ENCODE measurements at places on chromosomes 16 and 17.

DNA sequence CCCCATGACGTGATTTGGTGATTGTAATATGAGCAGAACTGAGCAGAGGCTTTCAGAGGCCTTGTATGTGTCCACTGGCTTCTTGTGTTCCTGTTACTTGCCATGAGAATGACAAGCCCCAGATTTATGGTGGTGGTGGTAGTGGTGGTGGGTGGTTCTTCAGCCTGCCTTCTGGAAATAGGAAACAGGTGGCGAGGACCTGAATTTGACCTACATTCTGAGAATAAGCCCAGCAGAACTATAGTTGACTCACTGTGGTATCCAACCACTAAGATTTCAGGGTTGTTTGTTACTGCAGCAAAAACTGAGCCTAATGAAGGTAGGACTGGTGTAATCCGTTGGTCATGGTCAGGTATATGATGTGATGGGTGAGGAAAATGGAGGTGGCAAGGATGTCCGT, 93.0 kb downstream of the SHISA9 start:
- DNase-seq, result no peak

DNA sequence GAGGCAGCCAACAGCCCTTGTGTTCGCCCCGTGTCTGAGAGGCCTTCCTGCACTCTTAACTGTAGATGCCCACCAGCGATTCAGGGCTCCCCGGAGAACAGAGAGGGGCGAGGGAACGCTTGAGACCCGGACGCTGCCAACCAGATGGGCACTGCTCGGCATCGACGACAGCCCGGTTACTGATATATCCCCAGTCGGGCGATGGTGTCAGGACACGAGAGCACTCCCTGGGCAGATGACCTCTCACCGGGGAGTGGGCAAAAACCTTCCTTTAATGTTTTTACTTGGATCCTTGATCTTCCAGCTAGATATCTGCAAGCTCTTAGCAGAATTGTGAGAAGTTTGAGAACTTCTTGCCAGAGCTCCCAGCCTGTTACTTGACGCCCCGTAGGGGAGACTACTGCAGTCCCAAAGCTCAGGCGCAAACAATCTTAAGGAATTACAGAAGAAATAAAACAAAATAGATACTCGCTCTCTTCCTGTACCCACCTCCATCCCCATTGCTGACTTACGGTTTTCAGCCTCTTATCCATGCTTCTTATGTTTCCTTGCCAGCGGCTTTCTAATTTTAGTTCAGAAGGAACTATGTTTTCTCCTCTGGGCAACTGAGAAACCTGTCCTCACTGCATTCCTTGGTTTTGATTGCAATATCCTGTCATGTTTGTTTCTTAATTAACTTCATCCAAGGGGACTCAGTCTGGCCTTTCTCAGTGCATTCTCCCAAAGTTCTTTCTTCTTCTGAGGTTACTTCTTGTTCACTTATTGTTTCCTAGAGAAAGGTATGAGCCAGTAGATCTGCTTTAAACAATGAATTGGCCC, 845 bp downstream of the SP2 start:
- DNase-seq, result no peak

GRCh38 chr17:80720610-80721577, 176.3 kb downstream of the RPTOR start:
- peak; percentile 81 for DNase-seq

GRCh38 chr17:44362949-44363612, 572 bp downstream of the FAM171A2 start:
- peak; percentile 40 for DNase-seq

DNA sequence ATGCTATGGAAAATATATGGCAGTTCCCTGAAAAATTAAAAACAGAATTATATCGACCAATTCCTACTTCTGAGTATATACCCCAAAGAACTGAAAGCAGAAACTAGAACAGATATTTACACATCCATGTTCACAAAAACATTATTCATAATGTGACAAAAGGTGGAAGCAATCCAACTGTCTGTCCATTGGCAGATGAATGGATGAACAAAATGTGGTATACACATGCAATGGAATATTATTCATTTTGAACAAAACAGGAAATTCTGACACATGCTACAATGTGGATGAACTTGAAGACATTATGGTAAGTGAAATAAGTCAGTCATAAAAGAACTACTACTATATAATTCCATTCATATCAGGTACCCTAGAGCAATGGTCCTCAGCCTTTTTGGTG, 263.5 kb upstream of the AXIN2 start:
- DNase-seq, result no peak

DNA sequence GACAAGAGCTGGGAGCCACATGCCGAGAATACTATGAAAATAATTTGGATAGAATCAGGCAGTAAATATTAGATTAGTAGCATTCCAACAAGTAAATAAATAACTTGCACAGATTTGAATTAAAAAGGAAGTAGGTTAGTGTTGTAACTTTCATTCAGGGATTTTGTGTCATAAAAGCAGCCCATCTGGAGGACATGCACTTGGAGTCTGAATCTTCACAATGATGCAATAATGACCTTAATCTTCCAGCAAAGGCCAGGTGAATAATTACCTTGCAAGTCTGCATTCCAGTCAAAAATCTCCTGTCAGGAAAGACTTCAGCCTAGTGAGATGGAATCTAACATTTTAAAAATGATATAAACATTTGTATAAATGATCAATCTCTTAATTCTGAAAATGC, 518.1 kb downstream of the KCNJ2 start:
- peak; percentile 64 for DNase-seq

GRCh38 chr16:48602356-48603014, 7.5 kb downstream of the N4BP1 start:
- peak; percentile 18 for DNase-seq

DNA sequence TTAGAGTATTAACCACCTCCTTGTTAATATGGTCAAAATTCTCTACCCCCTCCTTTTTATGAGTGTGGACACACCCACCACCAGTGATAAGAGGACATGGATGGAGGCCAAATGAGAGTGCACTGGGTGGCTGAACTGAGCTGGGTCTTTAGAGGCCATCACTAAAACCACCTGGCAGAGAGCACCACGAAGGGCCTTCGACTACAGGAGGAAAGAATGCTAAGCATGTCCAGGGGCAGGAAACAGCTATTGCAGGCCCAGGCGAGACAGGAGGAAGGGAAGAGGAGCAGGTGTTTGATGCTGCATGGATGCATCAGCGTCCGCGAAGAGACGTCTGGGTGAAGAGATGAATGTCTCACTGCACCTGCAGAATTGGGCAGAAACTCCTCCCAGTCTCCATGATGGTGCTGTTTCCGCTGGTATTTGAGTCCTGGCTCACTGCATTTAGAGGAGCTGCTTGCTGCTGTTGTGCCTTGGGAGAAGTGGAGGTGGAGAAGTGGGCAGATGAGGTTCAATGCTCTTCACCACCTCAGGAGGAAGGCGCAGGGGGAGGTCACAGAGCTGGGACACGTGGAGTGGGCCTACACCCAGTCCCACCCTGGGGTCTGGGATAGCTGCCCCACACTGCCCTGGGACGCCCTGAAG, 33.2 kb downstream of the SPHK1 start:
- no peak for DNase-seq

GRCh38 chr16:67055712-67056487, 27.0 kb downstream of the CBFB start:
- DNase-seq, result peak; percentile 92

GRCh38 chr17:71024172-71024571, 854.8 kb downstream of the KCNJ2 start:
- DNase-seq, result no peak

GRCh38 chr17:31491376-31492131, 100.1 kb downstream of the RAB11FIP4 start:
- peak; percentile 22 for DNase-seq

- peak; percentile 49 for DNase-seq
Observed at GRCh38 chr16:71426069-71426879, 15.6 kb downstream of the TLE7 start.

DNA sequence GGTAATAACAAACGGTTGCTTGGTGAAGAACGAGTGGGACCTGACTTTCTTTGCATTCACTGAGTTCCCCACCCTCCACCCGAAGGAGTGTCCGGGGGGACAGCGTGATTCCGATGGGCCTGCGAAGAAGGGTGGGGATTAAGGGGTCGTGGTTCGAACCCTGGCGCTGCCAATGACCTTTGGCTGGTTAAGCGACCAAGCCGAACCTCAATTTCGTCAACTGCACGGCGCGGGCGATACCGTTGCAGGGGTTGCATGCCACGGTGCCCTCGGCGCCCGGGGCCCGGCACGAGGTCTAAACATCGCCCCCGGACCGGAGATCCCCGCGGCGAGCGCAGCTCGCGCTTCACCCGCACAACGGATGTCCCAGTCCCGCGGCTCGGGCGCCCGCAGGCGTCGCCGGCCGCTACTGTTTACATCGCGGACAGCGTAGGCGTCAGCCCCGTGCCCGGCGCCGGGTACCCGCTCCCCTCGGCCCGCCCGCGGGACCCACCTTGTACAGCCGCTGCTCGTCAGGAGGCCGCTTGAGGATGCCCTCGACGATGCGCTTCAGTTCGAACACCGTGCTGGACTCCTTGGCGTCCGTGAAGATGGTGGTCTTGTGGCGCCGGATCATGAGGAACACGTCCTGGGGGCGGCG, 460 bp downstream of the ELOB start:
- DNase-seq, result peak; percentile 54

- DNase-seq, result no peak
Observed at GRCh38 chr16:14017886-14018285, 53.2 kb upstream of the MRTFB start.

GRCh38 chr17:38320482-38320881, 23.3 kb downstream of the GPR179 start:
- peak; percentile 99 for DNase-seq

DNA sequence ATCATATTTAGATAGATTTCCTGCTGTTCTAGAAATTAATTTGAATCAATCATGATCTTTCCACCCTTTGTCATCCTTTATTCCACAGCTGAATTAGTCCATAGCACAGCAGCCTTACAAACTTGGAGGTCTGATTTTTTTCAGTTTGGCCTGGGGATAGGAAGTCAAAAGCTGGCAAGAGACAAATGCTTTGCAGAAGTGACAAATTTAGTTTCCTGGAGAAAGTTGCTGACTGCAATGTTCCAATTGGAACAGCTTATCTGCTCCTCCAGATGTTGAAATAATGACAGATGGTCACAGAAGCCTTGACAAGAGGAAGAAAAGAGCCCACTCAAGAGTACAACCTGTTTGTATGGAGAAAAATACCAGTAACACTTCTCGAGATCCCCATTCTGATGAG, 1276.1 kb upstream of the CDH8 start:
- no peak for DNase-seq

DNA sequence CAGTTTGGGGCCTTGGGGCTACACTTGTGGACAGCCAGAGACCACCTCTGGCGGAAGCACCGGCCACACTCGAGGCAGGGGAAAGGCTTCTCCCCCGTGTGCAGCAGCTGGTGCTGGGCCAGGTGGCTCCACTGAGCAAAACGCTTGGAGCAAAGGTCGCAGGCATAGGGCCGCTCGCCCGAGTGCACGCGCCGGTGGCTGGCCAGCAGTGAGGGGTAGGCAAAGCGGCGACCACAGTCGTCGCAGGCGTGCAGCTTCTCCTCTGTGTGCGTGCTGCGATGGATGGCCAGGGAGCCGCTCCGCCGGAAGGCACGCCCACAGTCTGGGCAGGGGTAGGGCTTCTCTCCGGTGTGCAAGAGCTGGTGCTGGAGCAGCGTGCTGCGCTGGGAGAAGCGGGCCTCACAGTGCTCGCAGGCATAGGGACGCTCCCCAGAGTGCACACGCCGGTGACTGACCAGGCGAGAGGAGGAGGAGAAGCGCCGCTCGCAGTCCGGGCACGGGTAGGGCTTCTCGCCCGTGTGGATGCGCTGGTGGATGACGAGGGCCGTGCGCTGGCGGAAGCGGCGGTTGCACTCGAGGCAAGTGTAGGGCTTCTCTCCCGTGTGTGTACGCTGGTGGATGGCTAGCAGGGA, 5.8 kb downstream of the ZNF689 start:
- no peak for DNase-seq

DNA sequence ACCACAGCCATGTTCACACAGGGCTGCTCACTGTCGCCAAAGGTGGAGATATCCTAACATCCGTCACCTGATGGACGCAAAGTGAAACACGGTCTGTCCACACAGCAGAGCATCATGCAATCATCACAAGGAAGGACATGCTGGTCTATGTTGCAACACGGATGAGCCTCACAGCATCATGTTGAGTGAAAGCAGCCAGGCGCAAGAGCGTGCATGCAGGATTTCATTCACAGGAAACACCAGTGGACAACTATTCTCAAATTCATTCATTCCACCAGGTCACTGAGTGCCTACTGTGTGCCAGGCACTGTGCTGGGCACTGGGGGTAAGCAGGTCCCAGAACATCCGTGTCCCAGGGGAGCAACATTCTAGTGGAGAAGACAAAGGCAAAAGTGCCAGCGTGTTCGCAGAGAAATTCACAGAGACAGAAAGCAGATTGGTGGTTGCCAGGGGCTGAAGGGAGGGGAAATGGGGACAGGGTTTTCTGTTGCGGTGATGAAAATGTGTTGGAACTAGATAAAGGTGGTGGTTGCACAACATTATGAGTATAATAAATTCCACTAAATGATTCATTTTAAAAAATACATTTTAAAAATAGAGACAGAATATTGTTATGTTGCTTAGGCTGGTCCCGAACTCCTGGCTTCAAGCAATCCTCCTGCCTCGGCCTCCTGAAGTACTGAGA, 22.7 kb upstream of the KCNJ12 start:
- no peak for DNase-seq

GRCh38 chr16:55506083-55506482, 2.8 kb upstream of the LPCAT2 start:
- no peak for DNase-seq

DNA sequence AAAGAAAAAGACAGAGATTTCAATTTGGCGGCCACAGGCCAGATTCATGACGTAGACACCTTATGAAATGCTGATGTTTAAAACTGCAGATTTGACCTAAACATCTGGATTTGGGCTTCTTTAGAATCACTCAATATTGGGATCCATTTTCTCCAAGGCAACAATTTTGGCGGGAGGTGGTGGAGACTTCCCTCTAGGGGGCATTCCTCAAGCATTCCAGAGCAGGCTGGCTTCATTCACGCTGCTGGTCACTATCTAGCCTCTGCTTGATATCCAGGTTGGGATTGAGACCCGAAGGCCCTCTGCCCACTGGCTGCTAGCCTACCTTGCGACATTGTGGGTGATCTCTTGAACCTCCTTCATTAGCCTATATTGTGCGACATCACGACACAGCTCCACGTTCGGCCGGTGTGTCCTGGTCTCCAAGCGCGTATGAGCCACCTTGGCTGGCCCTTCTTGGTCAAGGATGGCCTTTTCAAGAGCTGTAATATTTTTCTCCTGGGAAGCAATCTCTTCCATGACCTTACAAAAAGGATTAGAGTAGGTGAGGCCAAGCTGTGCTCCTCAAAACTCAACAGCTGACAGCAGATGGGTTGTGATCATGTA, 24.5 kb downstream of the FBXO39 start:
- DNase-seq, result no peak

DNA sequence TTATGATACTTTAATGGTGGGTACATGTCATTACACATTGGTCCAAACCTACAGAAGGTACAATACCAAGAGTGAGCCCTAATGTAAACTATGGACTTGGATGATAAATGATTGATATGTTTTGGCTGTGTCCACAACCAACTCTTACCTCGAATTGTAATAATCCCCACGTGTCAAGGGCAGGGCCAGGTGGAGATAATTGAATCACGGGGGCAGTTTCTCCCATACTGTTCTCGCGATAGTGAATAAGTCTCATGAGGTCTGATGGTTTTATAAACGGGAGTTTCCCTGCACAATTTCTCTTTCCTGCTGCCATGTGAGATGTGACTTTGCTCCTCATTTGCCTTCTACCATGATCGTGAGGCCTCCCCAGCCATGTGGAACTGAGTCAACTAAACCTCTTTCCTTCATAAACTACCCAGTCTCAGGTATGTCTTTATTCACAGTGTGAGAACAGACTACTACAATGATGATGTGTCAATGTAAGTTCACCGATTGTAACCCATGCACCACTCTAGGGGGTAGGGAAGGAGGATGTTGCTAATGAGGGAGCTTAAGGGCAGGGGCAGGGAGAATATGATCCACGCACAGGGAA, 7.0 kb upstream of the METTL22 start:
- DNase-seq, result no peak
